Smooth muscle cell of the brain vasculature (primary cell): ENCODE measurements at places on chromosomes 4 and X.
A peak's percentile ranks its signal among the peaks of the same experiment; 100 is the strongest.

DNA sequence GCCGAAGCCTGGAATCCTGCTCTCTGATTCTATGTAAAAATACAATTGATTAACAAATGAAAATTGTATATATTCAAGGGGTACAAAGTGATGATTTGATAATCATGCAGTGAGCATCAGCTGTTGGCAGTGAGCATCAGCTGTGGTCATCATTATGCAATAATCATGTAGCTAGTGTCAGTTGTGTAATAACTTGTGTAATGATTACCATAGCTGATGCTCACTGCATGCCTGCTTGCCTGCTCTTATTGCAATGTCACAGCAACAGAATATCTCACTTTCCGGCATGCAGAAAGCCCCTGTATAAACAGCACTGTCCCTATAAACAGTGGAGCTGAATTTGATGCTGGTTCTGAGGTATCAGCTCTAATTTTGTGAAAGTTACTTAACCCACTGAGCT, 46.8 kb downstream of the SULT1B1 start:
- no peak for DNase-seq

- no peak for DNase-seq
These were observed 23.7 kb downstream of the TLR6 start for GRCh38 chr4:38832624-38833528.

- DNase-seq: no peak
These were observed 6.1 kb downstream of the XPNPEP2 start for GRCh38 chrX:129744861-129745321.

DNA sequence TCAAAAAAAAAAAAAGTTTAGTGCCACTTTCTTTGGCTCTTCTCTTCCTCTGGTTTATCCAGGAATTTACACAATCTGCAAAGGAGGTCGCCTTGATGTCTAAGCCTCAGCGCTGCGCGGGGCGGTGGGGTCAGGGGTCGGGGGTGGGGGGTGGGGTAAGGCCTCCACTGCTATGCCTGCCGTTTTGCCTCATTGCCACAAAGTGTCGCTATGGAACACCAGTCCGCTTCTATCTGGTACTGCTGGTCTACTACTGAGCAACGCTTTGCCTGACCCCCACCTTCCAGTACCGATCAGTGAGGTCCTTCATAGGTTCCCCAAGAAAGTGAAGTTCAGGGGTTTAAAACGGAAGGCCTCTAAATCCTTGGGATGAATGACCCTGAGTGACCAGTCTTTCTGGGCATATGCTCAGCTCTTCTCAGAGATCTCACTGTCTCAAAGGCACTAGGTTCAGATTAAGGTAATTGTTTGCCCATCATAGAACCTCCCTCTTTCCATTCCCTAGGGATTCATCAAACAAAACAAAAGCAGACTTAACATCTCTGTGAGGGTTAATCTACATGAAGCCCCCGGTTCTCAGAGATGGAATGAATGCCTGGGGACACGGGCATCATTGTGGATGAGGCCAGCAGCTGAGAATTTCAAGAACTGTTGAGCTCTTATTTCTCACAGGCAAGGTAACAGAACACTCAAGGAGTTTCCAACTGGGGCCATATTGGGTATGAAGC, 16.9 kb upstream of the TSR2 start:
- no peak for DNase-seq

GRCh38 chrX:121851033-121851432, 803.6 kb downstream of the GLUD2 start:
- peak; percentile 20 for DNase-seq

- DNase-seq: no peak
These were observed 30.9 kb downstream of the MGST2 start for GRCh38 chr4:139696491-139696890.

- DNase-seq: no peak
These were observed 137.7 kb upstream of the FAT1 start for GRCh38 chr4:186861317-186861716.

DNA sequence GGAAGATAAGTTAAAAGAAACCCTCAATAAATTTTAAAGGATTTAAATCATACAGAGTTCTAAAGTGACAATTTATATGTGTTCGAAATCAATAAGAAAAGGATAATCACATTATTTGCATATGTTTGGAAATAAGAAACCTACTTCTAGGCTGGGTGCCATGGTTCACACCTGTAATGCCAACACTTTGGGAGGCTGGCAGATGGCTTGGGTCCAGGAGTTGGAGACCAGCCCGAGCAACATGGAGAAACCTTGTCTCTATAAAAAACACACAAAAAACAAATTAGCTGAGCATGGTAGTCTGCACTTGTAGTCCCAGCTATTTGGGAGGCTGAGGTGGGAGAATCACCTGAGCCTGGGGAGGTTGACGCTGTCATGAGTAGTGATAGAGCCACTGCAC, 8.1 kb upstream of the SAP30 start:
- no peak for DNase-seq

DNA sequence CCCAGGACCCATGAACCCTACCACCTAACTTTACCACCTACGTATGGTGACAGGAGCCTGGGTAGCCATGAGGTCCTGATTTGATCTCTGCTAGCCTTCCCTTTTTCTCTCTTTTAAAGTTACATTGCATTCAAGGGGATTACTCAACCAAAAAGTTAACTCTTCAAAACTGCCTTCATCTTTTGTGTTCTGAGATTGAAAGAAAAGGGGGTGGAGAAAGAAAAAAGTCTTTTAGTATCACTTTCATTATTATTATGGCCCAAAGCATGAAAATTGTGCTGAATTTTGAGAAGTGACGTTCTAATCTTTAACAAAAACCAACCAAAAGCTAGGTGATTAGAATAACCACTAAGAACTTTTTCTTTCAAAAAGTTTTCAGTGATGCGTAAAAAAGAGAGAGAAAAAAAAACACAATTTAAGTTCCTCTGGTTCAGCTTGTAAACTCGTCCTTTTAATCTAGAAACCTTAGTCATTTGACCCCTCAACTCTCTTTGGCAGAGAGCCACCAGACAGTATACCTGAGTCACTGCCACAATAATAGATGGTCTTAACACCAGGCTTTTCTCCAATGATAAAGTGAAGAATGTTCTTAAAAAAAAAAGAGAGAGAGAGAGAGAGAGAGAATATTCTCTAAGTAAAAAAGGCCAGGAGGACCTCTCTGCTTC, 347.4 kb upstream of the FGF13 start:
- DNase-seq: no peak

- no peak for DNase-seq
These were observed 54.1 kb upstream of the WDR17 start for GRCh38 chr4:176011529-176011928.

DNA sequence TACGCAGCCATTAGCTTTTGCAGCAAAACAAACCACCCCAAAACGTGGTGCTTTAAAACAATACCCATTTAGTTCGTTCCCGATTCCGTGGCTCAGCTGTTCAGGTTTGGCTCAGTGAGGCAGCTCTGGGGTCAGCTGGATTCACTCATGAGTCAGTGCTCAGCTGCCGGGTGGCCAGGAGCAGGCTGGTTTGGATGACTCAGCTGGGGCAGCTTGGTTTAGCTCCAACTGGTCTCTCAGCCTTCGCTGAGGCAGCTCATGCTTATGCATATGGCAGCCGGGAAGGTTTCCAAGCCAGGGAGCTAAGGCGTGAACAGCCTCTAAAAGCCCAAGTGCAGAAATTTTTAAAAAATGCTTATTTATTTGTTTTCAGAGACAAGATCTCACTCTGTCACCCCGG, 13.3 kb upstream of the CD99 start:
- peak; percentile 75 for DNase-seq

- DNase-seq: no peak
These were observed 248.5 kb downstream of the UNC5C start for GRCh38 chr4:95300304-95300703.

- no peak for DNase-seq
These were observed 33.6 kb upstream of the GTPBP6 start for GRCh38 chrX:352181-352580.

- no peak for DNase-seq
These were observed 1317.6 kb downstream of the ADGRL3 start for GRCh38 chr4:62517716-62518115.

- DNase-seq: no peak
These were observed 58.8 kb downstream of the C4orf50 start for GRCh38 chr4:5959211-5959982.

DNA sequence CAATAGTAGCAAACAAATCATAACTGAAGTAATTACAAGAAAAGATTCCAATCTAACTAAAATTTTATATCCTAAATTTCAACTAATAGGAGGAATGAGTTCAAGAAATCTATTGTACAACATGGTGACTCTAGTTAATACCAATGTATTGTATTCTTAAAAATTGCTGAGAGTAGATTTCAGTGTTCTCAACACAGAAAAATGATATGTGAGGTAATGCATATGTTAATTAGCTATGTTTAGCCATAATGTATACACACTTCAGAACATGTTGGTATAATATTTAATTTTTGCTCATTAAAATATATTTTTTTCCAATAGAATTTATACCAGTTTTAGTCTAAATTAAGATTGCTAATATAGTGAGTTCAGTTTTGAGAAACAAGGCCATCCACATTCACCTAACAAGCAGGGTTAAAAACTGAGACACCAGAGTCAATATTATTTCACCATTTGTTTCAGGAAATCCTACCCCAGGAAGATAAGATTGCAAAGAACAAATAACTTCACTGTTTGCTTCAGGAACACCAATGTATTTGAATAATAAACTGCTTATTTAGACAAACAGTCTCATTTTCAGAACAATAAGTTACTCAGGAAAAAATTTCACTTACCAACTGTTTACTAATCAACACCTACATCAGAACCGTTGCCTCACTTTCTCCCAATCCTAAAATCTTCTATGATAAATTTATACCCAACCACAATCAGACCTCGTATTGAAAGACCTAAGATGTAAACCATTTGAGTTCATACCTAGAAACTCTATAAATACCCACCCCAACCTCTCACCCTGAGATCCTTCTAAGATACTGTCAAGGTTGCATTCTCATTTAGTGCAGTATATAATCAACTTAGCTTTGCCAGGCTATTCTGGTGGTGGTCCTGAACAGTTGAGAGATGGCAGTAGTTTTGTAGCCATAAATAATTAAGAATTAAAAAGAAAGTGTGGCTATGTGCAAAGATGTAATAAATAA, 132.8 kb downstream of the MAB21L2 start:
- no peak for DNase-seq

GRCh38 chrX:37332055-37332454, 17.1 kb upstream of the PRRG1 start:
- DNase-seq: no peak

DNA sequence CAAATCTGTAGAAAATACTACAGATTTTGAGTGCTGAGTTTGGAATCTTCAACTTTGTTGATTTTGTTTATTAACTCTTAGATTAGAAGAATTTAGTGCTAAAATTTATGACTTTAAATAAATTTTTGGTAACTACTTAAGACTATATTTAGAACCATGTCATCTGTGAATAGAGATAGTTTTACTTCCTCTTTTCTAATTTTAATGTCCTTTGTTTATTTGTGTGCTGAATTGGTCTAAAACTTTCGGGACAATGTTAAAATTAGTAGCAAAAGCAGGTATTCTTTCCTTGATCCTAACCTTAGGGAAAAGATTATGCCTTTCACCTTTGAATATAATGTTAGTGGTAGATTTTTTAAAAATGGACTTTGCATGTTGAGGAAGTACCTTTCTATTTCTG, 119.7 kb upstream of the CXorf51A start:
- DNase-seq: no peak

- DNase-seq: no peak
These were observed 998 bp upstream of the DUSP9 start for GRCh38 chrX:153645921-153646488.

- no peak for DNase-seq
These were observed 93.4 kb downstream of the SLC10A7 start for GRCh38 chr4:146428298-146428697.

- DNase-seq: no peak
These were observed 42.0 kb downstream of the MAOB start for GRCh38 chrX:43840265-43840664.

DNA sequence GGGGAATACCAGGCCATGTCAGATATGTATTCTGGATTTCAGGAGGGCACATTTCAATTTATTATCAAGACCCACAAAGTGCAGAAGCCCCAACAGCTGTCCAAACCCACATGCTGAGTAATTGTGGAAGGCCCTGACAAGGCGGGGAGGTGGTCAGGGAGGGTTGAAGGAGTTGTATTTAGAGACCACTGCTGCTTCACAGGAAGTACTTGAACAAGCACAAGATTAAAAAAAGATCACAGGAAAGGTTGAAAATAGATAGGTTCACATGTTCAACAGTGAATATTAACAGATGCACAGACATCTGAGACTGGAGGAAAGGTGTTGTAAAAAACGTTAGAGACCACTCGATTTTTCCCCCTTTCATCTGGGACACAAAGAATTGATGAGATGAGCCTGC, 17.9 kb downstream of the ATP8A1 start:
- no peak for DNase-seq

DNA sequence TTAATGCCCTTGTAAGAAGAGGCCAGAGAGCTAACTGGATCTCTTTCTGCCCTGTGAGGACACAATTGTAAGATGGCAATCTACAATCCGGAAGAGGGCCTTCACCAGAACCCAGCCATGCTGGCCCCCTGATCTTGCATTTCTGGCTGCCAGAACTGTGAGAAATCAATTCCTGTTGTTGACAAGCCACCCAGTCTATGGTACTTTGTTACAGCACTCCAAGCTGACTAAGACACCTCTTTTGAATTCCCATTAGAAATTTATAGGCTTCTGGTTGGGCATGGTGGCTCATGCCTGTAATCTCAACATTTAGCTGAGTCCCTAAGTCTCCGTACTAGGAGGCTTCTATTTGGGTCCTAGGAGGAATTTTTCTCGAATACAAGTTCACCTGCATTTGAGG, 48.8 kb upstream of the RELL1 start:
- DNase-seq: no peak

GRCh38 chr4:15420642-15421041, 7.2 kb upstream of the C1QTNF7 start:
- DNase-seq: peak; percentile 73

DNA sequence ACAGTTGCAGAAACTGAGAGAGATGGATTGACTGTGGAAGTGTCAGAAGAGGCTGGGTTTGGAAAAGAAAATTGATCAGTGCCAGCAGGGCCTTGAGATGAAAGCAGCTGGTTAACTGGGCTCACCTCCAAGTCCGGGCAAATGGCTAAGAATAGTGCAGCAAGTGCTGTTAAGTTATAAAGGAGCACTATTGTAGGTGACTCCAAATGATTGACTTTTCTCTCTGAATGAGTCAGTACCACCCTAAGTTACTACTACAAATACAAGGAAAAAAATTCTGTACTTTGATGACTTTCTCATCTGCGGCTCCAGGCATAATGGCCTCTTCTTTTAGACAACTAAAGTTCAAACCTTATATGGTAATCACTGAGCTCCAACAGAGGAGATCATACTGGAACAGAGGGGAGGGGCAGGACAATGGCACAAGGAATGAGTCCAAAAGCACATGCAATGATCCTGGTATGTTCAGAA, 733.4 kb upstream of the INTU start:
- no peak for DNase-seq

- no peak for DNase-seq
These were observed at the start of gene ARHGEF6 for GRCh38 chrX:136780763-136781162. Gene ARHGEF6, minus strand, starts transcription at chrX:136780932. Its CDS starts 50 bp downstream, at chrX:136780882.

- no peak for DNase-seq
These were observed 358.9 kb downstream of the TRAM1L1 start for GRCh38 chr4:116726523-116726922.
